ENCODE measurements at places on chromosomes 3 and 15.

DNA sequence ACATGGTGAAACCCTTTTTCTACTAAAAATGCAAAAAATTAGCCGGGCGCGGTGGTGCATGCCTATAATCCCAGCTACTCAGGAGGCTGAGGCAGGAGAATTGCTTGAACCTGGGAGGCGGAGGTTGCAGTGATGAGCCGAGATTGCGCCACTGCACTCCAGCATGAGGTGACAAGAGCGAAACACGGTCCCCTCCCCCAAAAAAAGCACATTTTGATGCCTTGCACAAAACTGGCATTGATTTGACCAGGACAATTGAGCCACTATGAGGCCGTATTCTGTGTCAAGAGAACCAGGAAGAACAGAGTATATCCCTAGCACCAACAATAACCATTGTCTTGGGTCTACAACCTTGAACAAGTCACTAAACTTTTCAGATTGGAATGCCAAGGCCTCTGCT lies 50.6 kb downstream of the SH3BP5 start:
- no peak for DNase-seq

DNA sequence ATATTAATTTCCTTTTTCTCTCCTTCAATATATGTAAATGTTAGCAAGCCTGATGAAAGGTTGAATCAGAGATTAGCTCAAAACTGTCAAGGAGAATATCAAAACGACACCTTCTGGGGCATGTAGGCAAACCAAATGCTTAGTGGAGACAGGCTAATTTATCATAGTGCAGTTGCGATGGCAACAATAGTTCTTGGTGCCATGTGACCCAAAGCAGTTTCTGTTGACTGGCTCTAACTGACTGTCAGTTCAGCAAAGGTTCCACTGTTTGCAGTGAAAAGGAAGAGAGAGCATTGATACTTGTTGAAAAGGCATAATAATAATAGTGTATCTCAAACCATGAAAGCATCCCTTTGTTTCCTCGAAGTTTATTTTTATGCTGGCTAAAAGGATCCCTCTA lies 513.9 kb downstream of the NLGN1 start:
- no peak for DNase-seq

DNA sequence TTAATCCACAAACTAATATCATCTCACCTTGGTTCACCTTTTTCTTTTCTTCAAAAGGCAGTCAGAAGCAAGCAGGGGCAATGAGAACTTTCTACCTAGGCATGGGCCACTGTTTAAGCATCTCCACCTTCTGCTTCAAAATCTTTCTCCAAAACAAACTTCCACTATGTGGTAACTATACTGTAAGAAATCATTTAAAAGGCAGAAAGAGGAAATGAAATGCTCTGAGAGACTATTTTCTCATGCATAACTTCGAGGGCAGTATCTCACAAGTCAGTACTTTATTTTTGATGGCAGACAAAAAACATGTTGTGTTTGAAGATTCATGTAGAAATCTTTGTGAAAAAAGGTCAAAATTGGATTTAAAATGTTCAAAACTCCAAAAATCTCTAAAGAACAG lies 419.7 kb downstream of the ZBTB20 start:
- no peak for DNase-seq

GRCh38 chr15:62953496-62954045 lies 89.0 kb upstream of the TPM1 start:
- no peak for DNase-seq

DNA sequence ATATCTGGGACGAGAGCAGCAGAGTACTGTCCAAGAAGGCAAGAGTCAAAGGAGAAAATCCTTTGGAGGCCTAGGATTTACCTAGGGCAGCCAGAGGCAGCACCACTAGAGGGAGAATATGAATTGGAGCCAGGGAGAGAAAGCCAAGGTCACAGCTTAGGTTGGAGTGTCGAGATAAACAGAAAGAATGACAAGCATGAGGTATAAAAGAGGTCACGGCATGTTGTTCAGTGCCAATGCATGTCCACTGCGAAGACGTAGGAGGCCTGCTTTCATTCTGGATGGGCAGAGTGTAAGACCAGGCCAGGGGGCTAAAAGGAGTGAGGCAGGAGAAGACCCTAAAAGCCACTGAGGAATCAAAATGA lies 47.2 kb downstream of the THBS1 start:
- no peak for DNase-seq

GRCh38 chr3:42345811-42346210 lies 64.6 kb downstream of the LYZL4 start:
- DNase-seq, result no peak

DNA sequence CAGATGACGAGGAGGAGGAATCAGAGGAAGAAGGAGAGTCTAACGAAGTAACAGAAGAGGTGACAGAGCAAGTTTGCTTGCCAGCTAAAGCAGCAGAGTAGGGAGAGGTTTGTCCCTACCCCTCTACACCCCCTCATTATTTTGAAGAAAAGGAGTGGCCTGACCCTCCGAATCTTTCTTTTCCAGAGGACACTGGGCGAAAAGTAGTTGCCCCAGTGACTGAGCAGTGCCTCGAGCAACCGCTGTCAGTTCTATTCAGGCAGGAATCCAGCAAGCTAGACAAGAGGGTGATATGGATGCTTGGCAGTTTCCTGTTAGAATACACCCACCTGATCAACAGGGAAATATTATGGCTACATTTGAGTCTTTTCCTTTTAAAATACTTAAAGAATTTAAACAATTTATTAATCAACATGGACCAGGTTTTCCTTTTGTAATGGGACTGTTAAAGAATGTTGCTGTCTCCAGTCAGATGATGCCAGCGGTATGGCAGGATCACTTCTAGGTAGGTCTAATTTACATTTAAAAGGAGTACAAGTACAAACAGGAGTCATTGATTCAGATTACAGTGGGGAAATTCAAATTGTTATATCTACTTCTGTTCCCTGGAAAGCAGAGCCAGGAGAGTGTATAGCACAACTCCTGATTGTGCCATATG lies 31.9 kb upstream of the ACVR2B start:
- DNase-seq, result no peak

DNA sequence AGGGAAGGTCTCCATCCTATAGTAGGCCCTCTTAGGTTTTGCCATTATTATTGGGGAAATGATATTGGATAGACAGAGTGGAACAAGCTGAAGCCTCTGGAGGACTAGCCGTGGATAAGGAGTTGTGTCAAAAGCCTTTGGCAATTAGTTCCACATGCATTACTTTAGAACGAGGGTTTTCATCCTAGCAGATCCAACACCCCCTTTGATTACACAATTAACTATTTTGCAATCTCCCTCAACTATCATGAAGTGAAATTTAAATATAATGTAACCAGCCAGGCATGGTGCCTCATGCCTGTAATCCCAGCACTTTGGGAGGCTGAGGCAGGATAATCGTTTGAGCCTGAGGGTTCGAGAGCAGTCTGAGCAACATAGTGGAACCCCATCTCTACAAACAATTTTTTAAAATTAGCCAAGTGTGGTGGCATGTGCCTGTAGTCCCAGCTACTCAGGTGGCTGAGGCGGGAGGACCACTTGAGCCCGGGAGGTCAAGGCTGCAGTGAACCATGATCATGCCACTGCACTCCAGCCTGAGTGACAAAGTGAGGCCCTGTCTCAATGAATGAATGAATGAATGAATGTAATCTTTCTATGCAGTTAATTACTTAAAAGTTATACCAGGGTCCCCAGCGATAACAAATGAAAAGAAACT lies 56.8 kb downstream of the PXYLP1 start:
- no peak for DNase-seq

DNA sequence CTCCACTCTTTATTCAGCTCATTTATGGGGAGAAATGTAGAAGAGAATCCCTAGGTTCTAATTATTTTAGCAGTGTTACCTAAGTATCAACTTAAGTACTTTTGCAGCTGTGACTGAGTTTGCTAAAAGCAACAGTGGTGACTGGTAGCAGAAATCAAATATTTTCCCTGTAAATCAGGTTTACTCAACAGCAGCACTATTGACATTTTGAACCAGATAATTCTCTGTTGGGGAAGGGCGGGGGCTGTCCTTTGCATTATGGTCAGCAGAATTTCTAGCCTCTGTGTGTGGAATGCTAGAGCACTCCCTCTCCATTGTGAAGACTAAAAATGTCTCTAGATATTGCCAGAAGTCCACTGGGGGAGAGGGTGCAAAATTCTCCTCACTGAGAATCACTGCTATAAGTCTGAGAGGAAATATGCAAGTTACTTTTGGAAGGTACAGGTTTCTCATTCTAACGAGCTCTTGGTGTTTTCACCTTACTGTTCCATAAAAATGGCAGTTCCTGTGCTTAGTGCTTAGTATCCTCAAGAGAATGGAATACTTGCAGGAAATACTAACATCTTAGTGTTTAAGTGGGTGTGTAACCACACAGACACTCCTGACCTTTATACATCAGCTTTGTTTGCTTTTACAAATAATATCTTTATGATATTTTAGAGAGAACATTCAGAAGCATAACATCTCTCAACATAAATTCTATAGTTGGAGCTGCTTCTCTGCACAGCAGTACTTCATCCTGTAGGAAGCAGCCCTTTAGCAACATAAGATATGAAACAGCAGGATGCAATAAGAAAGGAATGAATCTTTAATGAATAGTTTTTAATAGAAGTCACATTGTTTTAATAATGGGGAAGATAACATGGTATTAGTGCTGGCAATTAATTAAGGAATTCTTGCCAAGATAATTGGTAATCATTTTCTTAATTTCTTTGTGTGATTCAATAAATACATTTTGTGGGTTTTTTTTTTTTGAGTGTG lies 246.5 kb upstream of the GOLIM4 start:
- no peak for DNase-seq

- no peak for DNase-seq
Measured at GRCh38 chr15:81313686-81314085, 10.3 kb downstream of the STARD5 start.

- DNase-seq, result no peak
Measured at GRCh38 chr3:131900891-131901290, 133.9 kb downstream of the CPNE4 start.

- DNase-seq, result no peak
Measured at GRCh38 chr3:9035473-9035872, 72.2 kb upstream of the RAD18 start.

DNA sequence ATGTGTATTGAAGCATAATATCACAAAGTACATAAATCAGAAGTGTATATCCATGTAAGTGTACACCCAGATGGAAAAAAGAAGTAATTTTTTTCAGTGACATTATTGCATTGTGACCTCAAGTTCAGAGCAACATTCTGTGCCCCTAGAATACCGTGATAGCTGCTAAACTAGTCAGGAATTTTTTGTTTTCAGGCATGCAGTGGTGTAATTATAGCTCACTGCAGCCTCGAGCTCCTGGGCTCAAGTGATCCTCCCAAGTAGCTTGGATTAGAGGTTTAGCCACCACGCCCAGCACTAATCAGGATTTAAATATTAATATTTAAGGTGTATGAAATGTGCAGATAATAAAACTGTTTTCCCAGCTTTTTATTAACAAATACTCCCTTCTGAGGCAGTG lies 25.5 kb downstream of the SEC62 start:
- DNase-seq, result no peak

GRCh38 chr3:58161435-58162398 lies 49.1 kb downstream of the DNASE1L3 start:
- no peak for DNase-seq

- no peak for DNase-seq
Measured at GRCh38 chr15:32688151-32688639, 29.6 kb upstream of the GREM1 start.

GRCh38 chr15:65286069-65286703 lies 497 bp downstream of the PARP16 start:
- no peak for DNase-seq

Measured in activated effector memory CD4-positive, alpha-beta T cell treated with Interleukin-2 at 50 U/mL for 16 hours (primary cell).